ENCODE measurements at places on chromosomes 1 and 21.

DNA sequence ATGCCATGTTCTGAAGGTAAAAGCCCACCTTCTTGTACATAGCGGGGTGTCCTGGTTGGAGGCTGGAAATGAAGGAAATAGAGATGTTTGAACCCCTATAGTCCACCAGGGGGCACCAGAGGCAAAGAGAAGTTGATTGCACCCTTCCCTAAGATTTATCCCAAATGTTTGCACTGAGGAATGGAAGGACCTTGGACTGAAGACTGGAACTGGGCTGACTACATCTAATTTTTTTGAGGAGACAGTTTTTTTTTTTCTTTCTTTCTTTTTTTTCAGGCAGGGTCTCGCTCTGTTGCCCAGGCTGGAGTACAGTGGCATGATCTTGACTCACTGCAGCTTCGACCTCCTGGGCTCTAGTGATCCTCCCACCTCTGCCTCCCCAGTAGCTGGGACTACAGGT, 55.3 kb upstream of the EIF4G3 start:
- peak; percentile 55 for DNase-seq

DNA sequence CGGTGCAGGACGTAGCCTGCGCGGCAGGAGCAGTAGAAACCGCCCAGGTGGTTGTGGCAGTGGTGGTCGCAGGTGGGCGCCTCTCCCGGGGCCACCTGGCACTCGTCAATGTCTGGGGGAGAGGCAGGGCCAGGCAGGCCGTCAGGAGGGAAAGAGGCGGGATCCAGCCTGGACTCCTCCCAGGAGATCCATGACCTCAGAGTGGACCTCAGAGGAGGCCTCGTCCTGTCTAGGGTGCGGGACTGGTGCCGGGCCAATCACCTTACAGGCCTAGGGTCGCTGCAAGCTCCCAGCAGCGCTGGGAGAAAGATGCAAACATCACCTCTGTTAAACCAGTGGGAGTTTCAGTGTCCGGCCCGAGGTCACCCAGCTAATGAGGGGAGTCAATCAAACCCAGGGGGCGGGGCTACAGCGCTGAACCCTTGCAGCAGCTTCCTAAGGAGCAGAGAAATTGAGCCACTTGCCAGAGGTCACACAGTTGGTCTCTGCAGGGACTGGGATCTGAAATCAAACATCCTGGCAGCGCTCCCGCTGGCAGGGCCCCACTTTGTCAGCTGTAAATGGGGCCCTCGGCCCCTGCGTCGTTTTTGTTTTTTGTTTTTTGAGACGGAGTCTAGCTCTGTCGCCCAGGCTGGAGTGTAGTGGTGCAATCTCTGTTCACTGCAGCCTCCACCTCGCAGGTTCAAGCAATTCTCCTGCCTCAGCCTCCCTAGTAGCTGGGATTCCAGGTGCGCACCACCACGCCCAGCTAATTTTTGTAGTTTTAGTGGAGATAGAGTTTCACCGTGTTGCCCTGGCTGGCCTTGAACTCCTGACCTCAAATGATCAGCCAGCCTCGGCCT, 1.4 kb downstream of the MASP2 start:
- no peak for DNase-seq

DNA sequence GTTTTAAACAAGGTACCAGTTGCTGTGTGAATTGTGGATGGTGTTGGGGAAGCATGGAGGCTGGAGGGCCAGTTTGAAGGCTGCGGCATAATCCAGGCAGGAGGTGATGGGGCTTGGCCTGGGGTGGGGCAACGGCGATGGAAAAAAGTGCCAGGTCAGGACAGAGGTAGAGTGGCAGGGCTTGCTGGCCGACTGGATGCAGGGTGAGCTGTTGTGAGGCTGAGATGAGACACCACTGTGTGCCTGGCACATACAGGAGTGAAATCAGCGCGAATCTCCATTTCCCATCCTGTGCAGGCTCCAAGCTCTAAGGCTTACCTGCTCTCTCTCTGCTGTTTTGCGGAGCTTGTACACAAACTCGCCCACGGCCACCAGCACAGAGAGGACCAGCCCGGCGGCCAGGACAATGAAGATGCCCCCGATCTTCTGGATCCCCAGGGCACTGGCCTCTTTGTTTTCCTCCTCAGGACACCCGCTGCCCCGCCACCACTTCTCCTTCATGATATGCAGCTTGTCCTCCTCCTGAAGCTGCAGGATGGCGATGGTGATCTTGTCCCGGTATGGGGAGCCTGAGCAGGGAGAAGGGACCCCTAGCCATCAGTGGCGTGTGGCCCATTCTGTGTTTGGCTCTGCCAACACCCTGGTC, 229.5 kb downstream of the GRIK3 start:
- DNase-seq = no peak

- DNase-seq = no peak
Observed at GRCh38 chr1:192979542-192979941, 79.6 kb downstream of the UCHL5 start.

GRCh38 chr1:181647314-181648035, 164.2 kb downstream of the CACNA1E start:
- DNase-seq = no peak

- DNase-seq = no peak
Observed at GRCh38 chr1:221939607-221940006, 197.7 kb upstream of the DUSP10 start.

DNA sequence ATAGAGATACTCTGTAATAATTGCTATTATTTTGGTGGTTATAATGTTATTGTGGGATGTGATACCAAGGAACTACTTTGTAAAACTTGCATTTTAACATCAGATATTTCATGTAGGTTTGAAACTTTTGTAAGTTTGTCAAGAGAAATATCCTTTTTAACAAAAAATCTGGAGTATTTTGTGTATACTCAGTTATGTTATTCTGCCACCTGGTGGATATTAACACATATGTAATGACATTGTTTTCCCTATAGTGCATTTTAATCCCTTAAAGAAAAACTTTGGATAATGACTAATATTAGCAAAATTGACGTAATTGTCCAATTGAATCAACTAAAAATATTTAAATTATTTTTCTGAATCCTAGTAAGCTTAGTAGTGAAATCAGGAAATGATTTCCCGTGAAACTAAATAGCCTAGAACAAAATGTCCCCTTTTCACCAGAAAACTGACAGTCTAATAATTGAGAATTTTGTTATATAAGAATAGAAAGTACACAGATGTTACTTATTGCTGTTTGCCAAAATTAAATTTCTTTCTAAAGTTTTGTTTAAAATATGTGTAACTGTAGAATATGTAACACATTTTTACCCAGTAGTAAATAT, 39.6 kb downstream of the KCTD3 start:
- DNase-seq = no peak

DNA sequence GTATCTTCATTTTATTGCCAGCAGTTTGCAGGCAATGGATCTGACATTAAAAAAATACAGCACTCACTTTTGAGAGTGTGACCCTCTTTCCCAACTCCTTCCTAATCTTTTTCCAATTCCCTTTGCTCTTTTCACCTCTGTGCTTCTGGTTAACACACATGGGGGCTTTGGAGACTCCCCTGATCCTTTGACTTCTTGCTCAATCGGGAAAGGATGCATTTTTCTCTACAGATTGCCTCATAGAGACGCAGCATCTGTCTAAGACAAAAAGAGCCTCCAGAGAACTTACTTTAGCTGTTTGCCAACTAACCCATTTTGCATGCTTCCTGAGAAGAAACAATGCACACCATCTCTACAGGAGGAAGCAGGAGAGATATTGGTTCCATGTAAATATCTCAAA, 378.3 kb downstream of the PBX1 start:
- no peak for DNase-seq

Data from CD4-positive, alpha-beta T cell treated with Interleukin-10 for 1 hour (primary cell).